ENCODE measurements at places on chromosomes 7 and 10.

GRCh38 chr10:80155696-80156215, 23.2 kb downstream of the PLAC9 start:
- DNase-seq = no peak

DNA sequence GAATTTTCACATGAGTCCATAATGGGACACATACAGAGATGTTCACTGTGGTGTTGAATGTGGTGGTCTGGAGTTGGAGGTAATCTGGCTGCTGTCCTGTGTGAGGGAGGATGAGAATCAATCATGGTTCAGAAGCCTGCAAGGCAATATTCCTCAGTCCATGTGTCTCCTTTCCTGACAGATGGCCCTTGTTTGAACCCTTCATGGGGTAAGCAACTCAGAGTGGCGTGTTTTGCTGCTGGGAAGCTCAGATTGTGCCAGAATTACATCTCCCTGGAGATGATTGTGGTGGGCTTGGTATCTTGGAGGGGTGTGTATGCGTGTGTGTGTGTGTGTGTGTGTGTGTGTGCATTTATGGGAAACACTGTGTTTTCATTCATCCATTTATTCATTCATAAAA, 44.5 kb upstream of the COMTD1 start:
- no peak for DNase-seq

DNA sequence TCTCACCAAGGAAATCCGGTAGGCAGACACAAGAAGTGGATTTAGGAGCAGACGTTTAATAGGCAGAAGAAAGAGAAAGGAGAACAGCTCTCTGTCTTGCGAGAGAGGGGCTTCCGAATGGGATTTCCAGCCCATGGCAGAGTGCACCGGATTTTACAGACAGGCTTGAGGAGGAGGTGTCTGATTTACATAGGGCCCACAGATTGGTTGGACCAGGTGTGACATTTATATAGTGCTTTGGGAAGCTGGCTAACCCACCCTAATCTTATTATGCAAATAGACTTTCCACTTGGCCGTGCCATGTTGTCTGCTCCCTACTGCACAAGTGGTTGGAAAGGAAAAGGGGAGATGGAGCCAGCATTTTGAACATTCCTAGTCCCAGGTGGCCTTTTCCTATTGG, 57.8 kb downstream of the ANKMY2 start:
- no peak for DNase-seq

GRCh38 chr7:86762129-86762528, 118.4 kb downstream of the GRM3 start:
- DNase-seq = no peak

- no peak for DNase-seq
Observed at GRCh38 chr7:142833174-142834048, 21.5 kb upstream of the EPHB6 start.

DNA sequence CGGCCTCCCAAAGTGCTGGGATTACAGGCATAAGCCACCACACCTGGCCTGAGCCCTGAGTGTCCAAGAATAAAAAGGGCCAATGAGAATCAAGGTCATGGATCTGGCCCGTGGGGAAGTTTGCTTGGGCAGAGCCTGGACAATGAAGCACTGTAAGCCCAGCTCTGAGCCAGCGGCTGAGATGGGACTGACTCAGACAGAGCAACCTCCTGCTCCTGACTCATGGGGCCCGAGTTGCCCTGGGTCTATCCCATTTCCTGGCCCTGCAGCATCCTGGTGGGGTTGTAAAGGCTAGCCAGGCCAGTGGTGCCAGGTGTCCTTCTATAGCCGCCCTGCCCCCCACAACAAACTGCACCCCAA, 5.2 kb upstream of the MYH16 start:
- no peak for DNase-seq

DNA sequence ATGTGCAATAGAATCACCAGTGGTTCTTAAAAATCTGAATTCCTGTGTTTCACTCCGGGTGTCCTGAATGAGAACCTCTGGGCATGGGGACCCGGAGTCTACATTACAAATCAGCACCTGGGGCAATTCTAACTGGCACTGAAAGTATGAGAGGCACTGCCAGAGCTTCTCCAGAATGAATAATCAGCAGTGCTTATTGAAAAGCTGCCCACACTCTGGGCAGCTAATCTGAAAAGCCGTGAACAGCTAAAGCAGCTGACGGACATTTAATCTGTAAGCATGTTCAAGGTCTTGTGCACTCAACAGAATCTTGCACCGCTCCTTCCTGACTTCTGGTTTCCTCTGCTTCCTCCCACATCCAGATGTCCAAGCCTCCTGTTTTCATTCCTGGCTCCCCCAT, 113.3 kb upstream of the KIF5B start:
- no peak for DNase-seq

- no peak for DNase-seq
Observed at GRCh38 chr7:14420768-14421167, 431.3 kb upstream of the ETV1 start.

GRCh38 chr10:100728928-100729861, 16.2 kb upstream of the PAX2 start:
- peak; percentile 32 for DNase-seq

- no peak for DNase-seq
Observed at GRCh38 chr7:16301291-16301690, 120.0 kb downstream of the CRPPA start.

GRCh38 chr10:111481261-111481826, 404.5 kb downstream of the ADRA2A start:
- no peak for DNase-seq

DNA sequence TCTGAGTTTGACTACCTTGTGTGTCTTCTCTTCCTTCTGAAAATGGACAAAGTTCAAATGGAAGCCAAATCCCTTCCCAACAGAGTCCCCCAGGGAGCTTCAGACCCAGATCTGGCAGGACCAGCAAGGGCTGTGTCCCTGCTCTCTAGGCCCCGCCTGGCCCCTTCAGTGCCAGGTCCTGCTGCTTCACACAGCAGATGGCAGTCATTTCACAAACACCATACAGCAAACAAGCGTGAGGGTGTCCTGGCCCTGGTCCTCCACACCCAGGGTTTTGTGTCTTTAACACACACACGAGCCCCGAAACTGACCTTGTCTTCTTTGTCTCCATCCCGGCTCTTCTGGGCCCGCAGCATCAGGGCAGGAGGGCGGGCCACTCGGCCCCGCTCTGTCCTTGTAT, 145.0 kb downstream of the TCERG1L start:
- no peak for DNase-seq

GRCh38 chr10:11378835-11379234, 232.6 kb downstream of the USP6NL start:
- DNase-seq = no peak

DNA sequence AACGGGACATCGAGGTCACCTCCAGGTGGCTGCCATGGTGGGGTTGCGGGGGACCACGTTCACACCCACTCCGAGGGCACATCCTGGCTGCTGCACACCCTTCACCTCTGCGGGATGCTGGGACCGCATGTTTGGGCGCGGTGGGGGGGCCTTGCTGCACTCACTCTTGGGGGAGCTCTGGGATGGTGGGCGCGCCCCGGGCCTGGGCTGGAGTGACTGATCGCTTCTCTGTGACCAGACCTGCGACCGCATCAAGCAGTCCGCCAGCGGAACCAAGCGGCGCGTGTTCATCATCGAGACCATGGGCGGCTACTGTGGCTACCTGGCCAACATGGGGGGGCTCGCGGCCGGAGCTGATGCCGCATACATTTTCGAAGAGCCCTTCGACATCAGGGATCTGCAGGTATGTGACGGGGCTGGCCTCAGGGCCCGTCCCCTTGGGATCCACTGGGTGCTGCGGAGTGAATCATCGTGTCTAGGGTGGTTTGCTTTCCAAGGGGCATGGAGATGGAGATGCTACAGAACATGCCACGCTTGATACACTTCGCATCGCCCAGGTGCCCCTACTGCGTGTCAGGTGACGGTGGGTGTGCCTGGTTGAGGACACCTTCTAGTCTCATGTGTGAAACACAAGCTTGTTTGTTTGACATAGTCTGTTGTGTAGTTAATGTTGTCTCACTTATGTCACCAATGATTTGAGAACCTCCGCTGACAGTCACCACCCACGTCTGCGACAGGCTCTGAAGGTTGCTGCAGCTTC, 42.8 kb downstream of the PITRM1 start:
- DNase-seq = no peak

- DNase-seq = no peak
Observed at GRCh38 chr10:86340176-86340990, 26.2 kb downstream of the GRID1 start.

GRCh38 chr10:31822616-31823318, 105.9 kb downstream of the ARHGAP12 start:
- no peak for DNase-seq

DNA sequence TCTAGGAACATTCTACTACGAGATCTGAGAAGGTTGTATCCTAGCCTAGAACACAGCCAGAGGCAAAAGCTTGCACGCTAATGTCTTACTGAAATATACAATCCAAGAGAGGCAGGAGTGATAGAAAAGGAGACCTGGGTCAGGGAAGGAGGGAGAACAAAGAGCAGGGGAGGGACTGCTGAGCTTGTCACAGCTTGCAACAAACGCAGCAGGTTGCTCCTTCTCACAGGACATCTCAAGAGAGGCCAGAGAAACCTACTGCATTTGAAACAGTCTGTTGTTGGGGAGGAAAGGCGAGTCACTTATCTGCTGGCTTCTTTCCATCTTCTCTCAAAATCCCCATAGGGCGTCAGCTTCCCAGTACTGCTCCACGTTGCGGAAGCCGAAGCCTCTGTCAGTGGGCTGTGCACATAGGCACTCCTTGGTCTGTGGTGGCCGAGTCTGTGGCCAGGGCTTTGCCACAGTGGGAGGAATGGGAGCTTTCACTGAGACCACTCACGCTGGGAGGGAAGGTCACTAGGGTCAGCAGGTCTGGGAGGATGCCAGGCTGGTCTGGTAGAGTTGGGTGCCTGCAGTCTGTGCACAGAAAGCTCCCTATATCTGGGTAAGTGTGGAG, 25.8 kb upstream of the GPNMB start:
- DNase-seq = no peak

- no peak for DNase-seq
Observed at GRCh38 chr10:16491933-16492332, 29.7 kb downstream of the C1QL3 start.

DNA sequence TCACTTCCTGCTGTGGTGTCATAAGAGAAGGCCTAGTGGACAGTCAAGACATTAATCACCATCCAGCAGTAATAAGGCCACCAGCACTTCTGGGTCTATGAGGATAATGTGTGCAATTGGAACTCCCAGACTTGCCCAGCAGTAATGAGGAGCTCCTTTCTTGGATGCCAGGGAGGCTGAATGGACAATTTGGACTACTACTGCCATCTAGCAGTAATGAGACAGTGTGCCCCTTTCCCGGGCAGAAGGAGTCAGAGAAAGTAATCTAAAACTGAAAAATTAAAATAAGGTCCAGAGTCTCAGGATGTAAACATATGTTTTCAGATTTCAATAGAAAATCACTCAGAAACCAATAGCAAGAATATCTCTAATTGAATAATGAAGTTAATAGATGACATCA, 400.4 kb downstream of the CDC14C start:
- DNase-seq = no peak

DNA sequence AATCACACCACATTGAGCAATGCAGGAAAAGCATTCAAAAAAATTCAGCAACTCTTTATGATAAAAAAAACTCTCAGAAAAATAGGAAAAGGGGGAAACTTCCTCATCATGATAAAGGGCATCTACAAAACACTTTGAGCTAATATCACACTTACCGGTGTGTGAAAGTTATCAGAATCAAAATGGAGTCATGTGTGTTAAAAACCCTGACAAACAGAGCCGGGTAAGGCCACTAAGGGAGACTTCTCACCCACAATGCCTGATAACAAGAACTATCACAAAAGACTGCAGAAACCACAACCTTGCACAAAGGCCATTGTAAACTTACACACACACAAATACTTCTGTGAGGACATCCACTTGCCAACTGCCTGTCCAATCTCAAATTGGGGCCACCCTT, 34.8 kb upstream of the SMARCD3 start:
- DNase-seq = no peak

DNA sequence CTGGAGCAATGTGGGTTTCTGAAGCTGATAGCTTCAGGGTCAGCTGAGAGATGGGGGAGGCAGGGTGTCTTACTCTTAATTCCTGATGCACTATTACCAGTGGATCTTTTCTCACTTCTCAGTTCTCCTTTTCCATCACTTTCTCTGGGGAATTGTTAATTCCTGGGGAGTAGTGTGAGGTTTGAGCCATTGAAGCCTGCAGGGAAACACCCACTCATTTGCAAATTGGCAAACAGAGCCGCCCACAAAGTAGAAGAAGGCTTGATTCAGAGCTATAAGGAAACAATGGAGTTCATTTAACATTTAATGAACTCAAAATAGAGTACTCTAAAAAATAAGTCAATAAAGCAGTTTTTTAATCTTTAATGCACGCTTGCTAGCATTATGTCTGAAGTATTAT, 4.3 kb upstream of the TECTB start:
- DNase-seq = no peak

DNA sequence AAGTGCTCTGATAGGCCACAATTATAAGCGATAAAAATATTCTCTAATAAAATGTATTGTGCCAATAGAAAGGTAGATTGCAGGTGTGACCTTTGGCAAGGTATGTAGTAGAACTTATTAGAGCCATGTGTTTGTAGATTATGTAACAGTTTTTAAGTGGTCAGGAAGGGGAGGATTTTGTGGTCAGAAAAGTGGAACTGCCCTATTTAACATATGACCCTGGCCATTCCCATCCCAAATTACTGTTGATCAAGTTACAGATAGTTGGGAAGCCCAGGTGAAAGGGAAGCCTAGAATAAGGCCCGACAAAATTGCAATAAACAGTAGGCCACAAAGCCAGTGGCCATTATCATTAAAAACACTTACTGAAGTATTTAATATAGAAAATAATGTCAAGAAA, 89.2 kb downstream of the SPAG6 start:
- DNase-seq = no peak

DNA sequence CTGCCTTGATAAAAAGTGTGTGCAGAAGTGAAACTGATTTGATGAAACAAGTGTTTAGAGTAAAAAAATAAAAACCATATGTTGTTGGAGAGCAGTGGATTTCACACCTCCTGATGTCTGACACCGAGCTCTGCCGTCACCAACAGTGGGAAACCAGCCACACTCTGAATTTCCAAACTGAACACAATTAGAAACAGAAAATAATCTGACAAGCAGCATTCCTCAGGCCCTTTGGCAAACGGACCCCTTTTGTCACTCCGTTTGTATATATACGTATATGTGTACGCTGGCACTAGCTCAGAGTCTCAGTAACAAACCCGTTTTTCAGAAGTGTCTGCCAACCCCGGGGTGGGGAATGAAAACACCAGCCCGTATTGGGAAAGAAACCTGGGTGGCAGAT, 32.4 kb downstream of the TACC2 start:
- DNase-seq = no peak

DNA sequence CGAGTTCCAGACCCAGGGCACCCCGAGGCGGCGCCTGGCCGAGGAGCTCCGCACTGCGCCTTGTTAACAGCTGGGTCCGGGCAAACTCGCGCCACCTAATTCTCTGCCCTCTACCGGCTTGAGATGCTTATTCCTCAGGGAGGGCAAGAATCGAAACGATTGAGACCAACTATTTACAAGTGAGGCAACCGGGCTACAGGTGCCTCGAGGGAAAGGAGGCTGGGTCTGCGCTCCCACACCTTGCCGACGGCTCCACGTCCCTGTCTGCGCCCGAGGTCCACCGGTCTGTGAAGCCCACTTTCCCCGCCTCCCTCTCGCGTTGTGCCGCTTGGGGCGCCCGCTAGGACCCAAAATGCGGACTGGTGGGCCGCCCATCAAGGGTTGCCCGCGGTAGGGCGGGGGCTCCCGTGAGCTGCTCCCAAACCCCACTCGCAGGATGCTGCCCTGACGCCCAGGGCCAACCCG, 527 bp downstream of the AKR1B1 start:
- DNase-seq = peak; percentile 44

All from stimulated activated CD8-positive, alpha-beta memory T cell treated with anti-CD3 and anti-CD28 coated beads, Interleukin-15, amount 100 ng/mL, for 48 hours (primary cell).